Stimulated activated CD4-positive, alpha-beta T cell treated with anti-CD3 and anti-CD28 coated beads, Interleukin-12 subunit alpha, Interleukin-12 subunit beta, amount 100 ng/mL, for 4 hours (primary cell): ENCODE measurements at places on chromosomes 6 and 20.

GRCh38 chr6:56062836-56063235, 184.5 kb downstream of the COL21A1 start:
- DNase-seq, result no peak

DNA sequence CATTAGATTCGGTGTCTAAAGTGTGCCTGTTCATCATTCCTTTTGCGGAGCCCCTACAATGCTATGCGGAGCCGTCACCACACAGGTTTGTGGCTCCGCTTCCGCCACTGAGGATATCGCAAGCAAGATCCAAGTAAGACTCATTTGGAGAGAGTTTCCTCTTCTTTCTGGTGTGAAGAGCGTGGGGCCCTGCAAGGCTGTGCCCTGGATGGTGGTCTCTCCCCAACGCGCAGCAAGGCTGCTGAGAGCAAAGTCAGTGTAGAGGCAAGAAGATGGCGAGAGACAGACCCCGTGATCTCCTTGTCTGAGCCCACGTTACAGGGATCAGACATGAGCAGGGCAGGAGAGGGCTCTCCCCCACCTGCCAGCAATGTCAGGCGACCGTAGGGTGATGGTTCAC, 96.3 kb upstream of the AFDN start:
- no peak for DNase-seq

DNA sequence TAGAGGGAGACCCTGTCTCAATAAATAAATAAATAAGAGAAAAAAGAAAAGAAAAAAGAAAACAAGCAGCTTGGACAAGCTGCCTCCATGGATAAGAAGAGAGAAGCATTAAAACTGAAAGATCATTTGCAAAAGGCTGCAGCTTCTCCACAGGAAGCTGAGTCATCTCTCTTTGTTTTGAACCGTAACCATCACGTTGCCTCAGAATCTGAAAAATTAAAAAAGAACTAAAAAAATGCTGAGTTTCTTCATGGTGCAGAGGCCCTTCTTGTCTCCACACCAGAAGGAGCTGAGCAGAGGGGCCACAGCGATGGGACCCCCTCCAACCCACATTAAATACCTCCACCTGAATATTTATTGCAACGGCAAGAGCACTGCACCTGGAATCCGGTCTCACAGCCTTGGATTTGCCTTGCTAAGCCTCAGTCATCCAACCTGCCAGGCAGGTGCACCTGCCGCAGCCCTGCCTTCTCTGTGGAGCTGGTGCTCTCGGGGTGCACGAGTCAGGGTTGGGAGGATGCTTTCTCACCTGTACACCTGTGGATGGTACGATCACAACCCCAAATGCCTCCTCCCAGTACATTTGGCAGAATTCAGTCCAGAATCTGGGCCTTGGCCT, 28.1 kb downstream of the TOX2 start:
- DNase-seq, result no peak

GRCh38 chr6:154371281-154371680, 14.7 kb upstream of the IPCEF1 start:
- DNase-seq, result no peak

- no peak for DNase-seq
Measured at GRCh38 chr6:135906972-135907465, 55.5 kb downstream of the PDE7B start.

- DNase-seq, result no peak
Measured at GRCh38 chr6:160331753-160332152, 16.4 kb upstream of the SLC22A3 start.

GRCh38 chr6:36754582-36755434, 57.2 kb downstream of the RAB44 start:
- no peak for DNase-seq

- no peak for DNase-seq
Measured at GRCh38 chr6:148570456-148570855, 176.4 kb upstream of the UST start.

DNA sequence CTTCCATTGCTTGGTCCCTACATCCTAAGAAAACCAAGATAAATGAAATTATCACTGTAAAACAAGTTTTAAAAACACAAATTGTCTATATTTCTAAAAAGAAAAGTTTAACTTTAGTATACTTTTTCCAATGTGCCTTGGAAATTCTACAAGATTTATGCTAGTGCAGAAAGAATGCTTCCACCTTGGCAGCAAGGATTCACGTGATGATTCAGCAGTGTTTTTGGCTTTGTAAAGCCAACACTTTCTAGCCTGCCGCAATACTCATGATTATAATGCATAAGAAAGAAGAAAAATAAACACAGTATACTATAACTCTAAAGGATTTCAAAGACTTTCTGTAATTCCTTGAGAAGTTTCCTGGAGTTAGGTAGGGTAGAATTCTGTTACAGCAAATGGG, 442.7 kb downstream of the TENT5A start:
- DNase-seq, result no peak
